A673 (cell line): ENCODE measurements at places on chromosomes 4 and X. TPM values are rescaled to one million over a fixed set of nuclear protein-coding genes. Genes with fewer than 3 reads are reported as not detected.

DDX60 gene
- total RNA-seq = 3.3 and 4.0 TPM in 2 replicates

EDA gene
- 2.6 and 3.3 TPM in 2 replicates for total RNA-seq

TNIP3 gene
- 0.44 and 0.58 TPM in 2 replicates for total RNA-seq

FAM9B gene
- 0.19 TPM in 1 of 2 replicates, not detected in the other for total RNA-seq

TRMT2B gene
- 20.8 and 21.3 TPM in 2 replicates for total RNA-seq

SLC10A3 gene
- total RNA-seq = 8.1 and 9.7 TPM in 2 replicates

MAP3K15 gene
- total RNA-seq = 0.06 and 0.35 TPM in 2 replicates

PFKFB1 gene
- not detected in 2 replicates for total RNA-seq

ZCCHC18 gene
- total RNA-seq = 0.54 and 1.4 TPM in 2 replicates

CLNK gene
- not detected in 2 replicates for total RNA-seq

SHOX gene
- total RNA-seq = not detected in 2 replicates

MCF2 gene
- 1.3 and 2.7 TPM in 2 replicates for total RNA-seq

RHOXF2B gene
- total RNA-seq = not detected in 2 replicates

RNF212 gene
- 2.4 and 2.8 TPM in 2 replicates for total RNA-seq

SERTM2 gene
- total RNA-seq = not detected in 2 replicates

RPS6KA6 gene
- not detected in 2 replicates for total RNA-seq

DGAT2L6 gene
- total RNA-seq = not detected in 2 replicates

DNA sequence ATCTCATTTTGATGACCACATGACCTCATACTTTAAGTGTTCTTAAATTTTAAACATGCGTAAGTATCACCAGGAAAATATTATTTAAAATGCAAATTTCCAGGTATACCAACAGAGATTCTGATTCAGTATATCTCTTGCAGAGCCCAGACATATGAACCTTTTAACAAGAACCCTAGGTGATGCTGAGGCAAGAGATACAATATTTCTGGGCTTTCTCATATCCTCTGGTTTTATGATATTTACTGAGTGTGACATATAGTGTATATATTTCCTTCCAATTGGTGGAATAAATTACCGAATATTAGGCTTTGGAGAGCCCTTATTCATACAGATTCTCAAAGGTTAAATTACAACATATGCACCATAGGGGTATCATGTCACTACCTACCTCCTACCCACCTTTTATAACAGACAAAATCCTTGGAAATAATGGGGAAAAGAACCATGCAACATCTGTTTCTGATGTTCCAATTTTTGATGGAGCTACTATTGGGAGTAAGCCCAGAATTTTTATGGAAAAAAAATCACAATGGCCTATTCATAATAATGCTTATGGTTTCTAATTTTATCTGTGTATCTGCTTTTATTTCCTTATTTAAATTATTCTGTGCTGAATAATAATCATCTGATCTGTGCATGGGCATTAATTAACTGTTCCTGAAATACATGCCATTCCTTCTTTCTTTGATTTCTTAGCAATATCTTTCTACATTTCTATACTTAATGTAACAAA, 27.1 kb downstream of the KCTD8 start:
- DNase-seq = no peak

DNA sequence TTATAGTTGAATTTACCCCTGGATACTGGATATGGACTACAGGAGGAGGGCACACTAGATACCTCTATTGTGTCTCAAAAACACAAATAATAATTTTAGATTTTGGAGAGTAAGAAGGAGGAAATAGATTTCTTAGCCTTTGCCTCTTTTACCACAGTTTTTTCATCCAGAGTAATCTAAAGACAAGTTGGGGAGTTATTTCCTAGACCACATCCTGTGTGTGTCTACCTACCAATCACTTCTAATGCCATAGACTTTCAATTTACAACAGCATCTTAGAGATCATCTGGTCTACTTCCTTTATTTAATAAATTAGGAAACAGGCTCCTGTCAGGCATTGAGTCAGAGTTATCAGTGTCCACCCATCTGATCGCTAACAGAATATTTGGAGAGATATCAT, 191.5 kb downstream of the EDA start:
- DNase-seq = no peak

DNA sequence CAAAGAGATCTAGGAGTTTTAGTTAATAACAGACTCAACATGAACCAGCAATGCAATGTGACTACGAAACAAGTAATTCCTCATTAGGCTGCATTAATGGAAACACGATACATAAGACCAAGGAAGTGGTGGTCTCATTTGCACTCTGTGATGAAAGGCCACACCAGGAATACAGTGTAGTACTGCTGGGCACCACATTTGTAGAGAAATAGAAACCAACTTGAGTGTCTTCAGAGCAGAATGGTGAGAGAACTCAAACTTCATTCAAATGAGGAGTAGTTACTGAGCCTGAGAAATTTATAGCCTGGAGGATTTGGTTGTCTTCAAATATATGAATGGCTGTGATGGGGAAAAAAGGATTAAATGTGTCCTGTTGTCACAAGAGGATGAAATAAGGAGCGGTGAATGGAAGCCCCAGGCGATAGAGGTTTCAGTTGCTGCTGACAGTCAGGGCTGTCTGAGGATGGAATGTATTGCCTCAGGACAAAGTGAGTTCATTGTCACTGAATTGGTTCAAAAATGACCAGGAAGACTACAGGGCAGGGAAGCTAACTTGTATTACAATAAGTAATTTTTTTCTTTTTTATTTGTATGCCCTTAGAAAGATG, 50.9 kb downstream of the NFKB1 start:
- no peak for DNase-seq

DNA sequence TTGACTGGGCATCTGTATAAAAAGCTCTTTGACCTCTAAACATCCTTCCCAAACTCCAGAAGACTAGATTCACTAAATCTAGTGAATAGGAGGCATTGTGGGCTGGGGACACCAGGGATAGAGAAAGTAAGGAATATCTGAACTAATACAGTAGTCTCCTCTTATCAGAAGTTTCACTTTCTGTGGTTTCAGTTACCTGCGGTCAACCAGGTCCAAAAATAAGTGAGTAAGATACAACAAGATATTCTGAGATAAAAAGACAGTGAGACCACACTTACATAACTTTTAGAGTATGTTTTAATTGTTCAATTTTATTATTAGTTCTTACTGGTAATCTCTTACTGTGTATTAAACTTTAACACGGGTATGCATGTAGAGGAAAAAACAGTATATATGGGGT, 376.5 kb downstream of the HNRNPD start:
- DNase-seq = no peak

DNA sequence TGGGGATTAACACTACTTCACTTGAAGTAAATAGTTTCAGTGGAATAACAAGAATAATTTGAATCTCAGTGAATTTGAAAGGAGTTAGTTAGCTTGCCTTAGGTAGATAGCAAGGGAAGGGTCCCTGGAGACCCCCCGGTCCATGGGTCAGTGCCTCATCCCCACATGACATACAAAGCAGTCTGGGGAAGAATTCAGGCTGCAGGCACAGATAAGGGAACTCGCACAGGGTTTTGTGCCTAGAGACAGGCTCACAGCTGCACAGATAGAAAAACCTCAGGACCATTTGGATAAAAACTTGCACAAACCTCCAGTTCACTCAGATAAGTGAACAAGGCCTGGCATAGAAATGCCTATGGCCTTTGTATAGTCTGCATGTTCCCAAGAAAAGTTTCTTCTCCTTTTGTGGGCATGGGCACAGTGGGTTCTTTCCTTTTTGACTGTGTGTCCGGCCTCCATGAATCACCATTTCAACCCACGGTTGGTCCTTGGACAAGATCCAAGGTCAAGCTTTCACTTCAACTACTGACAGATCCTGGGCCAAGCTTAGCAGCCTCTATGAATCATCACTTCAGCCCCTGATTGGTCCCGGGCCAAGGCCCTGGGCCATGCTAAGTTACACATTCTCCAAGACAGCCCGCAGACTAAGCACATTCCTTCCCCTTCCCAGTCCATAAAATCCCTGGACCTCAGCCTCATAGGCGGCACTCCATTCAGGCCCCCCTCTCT, 108.3 kb upstream of the KLHL4 start:
- no peak for DNase-seq

- DNase-seq = peak; percentile 41
Observed at GRCh38 chr4:147928400-147928799, 196.5 kb downstream of the ARHGAP10 start.

DNA sequence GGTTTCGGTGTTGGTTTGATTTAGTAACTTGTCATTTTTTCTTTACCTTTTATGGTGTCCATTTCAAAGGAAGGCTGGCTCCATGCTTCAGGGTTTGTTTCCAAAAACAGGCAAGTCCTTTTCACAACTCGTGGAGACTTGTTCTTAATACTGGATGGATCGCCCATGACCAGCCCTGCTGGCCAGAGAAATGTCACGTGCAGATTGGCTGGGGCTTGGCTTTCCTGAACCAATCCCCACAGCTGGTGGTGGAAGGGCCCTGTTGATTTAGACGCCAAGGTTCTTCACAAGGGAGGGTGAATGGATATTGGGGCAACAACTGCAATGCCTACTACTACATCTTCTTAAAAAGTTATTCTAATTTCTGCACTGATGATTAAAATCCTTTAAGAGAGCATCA, 92.6 kb downstream of the SHROOM3 start:
- no peak for DNase-seq

DNA sequence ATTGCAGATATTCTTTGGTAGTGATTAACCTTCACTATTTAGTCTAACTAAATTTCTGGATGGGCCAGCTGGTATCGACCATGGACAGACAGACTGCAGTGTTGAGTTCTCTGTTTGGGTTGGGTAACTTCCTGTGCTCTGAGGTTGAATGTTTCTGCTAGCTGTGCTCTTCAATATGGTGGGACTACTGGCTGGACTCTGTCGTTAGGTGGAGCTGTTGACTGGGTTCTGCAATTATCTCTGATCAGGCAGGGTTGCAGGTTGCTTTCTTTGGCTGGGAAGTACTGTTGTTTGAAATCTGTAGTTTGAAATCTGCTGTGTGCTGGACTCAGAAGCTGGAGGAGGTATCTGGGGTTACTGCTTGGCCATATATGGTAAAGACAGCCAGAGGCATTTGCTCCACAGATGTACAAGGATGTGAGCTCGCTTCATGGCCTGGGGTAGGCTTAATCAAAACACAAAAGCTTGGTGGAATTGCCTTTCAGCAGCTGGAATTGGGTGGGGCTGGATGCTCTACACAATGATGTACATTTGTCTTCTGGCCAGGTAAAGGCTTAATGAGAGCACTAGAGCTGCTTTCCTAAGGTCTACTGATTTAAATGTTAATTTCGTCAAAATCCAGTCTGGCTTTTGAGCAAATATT, 1472.0 kb downstream of the FAM133A start:
- peak; percentile 1 for DNase-seq

- no peak for DNase-seq
Observed at GRCh38 chr4:139913398-139913990, 240.5 kb downstream of the MAML3 start.

DNA sequence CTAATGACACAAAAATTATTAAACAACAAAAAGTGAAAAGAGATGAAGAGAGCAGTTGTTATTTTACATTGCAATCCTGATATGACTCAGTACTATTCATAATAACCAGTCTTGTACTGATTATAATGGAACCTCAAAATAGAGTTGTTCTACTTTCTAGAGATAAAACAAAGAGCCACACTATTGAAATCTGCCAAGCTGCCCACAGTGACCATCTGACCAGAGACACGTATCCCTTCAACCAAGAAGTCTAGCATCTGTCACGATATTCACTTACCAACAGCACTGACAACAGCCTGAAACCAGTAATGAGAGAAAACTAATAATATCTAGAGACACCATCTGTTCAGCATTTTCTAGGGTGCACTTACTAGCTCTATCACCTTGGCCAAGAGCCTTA, 466.7 kb downstream of the NKX6-1 start:
- DNase-seq = no peak

GRCh38 chr4:183658362-183659028, 490 bp downstream of the RWDD4 start:
- DNase-seq = peak; percentile 29

GRCh38 chr4:106676173-106676921, 307.8 kb upstream of the GIMD1 start:
- DNase-seq = no peak

DNA sequence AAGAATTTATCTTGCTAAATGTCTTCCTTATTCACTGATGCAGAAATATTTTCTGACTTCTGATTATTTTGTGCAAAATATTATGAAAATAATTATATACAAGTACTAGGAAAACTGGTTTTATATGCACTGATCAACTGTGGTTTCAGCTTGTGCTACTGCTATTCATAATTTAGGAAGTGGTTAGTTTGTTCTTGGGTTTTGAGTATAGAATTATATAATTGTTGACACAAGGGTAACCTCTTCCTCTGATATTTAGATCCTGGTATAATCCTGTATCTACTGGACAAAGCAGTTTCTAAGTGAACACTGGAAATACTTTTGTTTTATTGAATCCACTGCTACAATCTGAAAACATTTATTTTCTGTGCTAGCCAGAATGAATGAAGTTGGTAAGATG, 182.8 kb downstream of the PDGFC start:
- DNase-seq = no peak

GRCh38 chrX:12582649-12583048, 208.6 kb upstream of the PRPS2 start:
- DNase-seq = no peak

DNA sequence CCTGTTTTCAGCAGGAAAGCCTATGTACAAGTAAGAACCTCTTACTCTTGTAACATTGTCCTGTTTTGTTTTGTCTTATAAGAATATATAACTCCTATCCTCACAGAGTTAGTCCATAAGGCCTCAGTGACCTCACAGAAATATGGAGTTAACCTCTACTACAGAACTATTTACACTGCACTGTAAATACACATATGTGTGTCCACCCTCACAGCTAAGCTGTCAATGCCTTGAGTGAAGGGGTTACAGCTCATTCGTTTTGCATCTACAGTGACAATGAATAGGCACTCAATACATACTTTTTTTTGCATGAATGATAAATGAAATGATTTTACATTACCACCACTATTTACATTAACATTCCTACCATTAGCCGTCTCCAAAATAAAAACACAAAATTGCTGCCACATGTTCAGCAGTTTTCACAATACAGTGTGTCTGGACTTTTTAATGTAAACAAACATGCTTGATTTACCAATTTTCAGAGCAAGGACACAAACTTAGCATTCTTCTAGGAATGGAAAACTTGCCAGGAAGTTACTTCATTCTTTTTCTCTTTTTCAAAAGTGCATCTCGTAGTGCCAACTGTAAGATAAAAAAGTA, 9.5 kb upstream of the NAAA start:
- DNase-seq = no peak

GRCh38 chrX:68929332-68930150, 100.7 kb downstream of the EFNB1 start:
- DNase-seq = peak; percentile 19

DNA sequence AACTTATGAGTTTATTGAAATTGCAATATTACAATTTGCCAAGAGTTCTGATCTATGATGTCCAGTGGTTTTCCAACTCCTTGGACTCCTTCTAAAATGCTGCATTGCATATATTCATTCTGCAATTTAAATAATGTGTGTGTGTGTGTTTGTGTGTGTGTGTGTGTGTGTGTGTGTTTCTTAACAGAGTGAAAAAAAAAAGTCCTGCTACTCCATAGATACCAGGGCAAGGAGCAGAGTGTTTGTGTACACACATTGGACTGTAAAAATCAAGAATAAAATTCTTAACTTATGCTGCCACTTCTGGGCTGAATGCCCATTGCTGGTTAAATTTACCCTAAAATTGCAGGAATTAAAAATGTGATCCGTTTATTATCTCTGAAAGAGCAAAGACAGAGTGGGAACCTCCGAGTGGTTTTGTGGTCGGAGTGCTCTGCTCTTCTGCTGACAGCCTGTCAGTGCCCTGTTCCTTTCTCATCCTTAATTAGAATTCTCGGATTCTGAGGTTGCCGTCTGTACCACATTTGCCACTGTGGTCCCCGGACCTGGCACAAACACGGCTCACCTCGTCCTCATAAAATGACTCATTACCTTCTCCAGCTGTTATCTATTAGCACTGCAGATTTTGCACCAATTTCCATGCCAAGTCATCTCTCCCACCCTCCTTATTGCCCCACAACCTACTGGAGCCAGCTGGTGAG, 355.5 kb downstream of the KCNIP4 start:
- no peak for DNase-seq
